ENCODE measurements at places on chromosomes 13 and 19. TPM values are rescaled to one million over a fixed set of nuclear protein-coding genes. Genes with fewer than 3 reads are reported as not detected.

- no peak for DNase-seq
These were observed 57.5 kb downstream of the ERICH4 start for GRCh38 chr19:41500443-41500842.

DNA sequence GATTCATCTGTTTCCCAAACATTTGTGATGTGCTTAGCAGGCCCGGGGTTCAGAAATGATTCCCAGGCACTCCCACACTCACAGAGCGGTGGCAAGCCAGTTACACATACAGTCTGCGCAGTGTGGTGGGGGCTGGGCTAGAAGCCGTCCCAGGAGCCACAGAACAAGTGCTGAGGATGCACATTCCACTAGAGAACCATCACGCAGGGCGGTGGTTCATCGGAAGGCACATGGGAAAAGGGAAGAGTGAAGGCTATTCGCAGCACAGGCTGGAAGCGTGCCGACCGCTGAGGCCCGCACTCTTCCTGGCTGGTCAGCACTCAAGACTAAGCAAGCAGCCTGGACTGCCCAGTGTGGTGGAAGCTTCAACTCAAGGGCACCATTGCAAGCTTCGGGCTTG, 126.3 kb upstream of the SLC7A1 start:
- DNase-seq: no peak

GRCh38 chr13:67146523-67147130, 83.5 kb downstream of the PCDH9 start:
- no peak for DNase-seq

DNA sequence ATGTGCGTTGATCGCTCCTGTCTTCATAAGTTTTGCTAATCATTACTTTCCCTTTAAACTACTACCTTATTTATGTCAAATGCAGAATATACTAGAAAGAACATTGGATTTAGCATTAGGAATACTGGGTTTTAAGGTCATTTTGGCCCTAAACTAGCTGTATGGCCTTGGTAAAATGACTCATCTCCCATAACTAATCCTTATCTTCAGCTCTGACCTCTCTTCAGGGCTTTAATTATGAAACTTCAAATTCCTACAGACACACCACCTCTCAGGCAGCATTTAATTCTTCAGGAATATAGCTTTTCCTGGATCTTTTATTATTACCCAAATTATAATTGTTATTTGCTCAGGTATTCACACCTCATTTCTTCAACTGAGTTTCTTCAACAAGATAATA, 121.2 kb downstream of the STARD13 start:
- DNase-seq: no peak

Gene CBY2
- total RNA-seq: not detected

Gene PTPRH
- 6.3 TPM for total RNA-seq

Gene PSPN
- 1.3 TPM for total RNA-seq

Gene KLK3
- not detected for total RNA-seq

Gene NR2F6
- 126 TPM for total RNA-seq

GRCh38 chr19:4057931-4058692, 8.6 kb downstream of the ZBTB7A start:
- peak; percentile 85 for DNase-seq

DNA sequence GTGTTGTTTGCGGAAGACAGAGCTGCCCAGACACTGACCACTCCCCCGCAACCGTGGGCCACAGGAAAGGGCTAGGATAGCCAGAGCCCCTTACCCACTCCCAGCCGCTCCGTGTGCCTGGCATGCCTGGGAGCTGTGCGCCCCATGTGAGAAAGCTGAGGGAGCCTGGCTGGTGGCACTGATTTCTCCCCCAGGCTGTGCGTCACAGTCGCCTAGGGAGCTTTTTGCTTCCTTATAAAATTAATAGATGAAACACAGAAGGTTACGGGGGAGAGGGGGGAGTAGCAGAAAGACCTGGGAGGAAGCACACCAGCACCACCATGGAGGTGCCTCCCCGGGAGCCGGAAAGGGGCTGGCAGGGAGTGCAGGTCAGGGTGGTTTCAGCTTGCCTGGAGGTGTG, 24.7 kb downstream of the DPF1 start:
- no peak for DNase-seq

GRCh38 chr13:106768991-106769390, 201.1 kb upstream of the ARGLU1 start:
- DNase-seq: no peak

DNA sequence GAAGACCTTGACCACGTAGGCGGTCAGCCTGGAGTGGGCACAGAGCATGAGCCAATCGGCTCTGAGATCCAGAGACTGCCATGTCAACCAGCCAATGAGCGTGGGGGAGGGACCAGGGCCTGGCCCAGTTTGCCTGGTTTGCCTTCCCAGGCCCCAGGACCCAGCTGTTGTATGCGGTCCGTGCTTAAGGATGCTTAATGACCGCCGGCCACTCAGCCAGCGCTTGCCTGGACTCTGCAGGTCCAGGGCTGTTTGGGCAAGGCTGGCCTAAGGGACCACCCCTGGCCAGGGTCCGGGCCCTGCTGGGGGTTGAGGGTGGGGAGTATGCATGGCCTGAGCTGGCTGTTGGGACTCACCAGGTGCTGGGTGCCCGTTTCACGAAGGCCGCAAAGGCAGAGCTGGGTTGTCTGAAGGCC, 23.1 kb upstream of the TNFSF14 start:
- no peak for DNase-seq

All from left lobe of liver (tissue), 2 donors.